ENCODE measurements at places on chromosomes 12 and 14. TPM values are rescaled to one million over a fixed set of nuclear protein-coding genes. Genes with fewer than 3 reads are reported as not detected.
A peak's percentile ranks its signal among the peaks of the same experiment; 100 is the strongest.

GRCh38 chr12:11953523-11953922 lies 117.2 kb upstream of the BCL2L14 start:
- H3K27me3 ChIP-seq: no peaks in the 10 kb centered on the region
- no peak for DNase-seq
- no peaks in the 10 kb centered on the region for H3K36me3 ChIP-seq
- no peak overlapping the region for H3K27ac ChIP-seq
- no peaks in the 10 kb centered on the region for H3K4me1 ChIP-seq

- DNase-seq: no peak
- peaks cover 14% of the 10 kb centered on the region for H3K4me1 ChIP-seq
- H3K27ac ChIP-seq: no peak overlapping the region
- H3K36me3 ChIP-seq: no peaks in the 10 kb centered on the region
- H3K27me3 ChIP-seq: no peaks in the 10 kb centered on the region
- H3K4me3 ChIP-seq: no peak overlapping the region
Measured at GRCh38 chr12:93113317-93114006, 184.4 kb upstream of the EEA1 start.

GRCh38 chr12:13465635-13466034 lies 269.1 kb downstream of the EMP1 start:
- no peaks in the 10 kb centered on the region for H3K27me3 ChIP-seq

DNA sequence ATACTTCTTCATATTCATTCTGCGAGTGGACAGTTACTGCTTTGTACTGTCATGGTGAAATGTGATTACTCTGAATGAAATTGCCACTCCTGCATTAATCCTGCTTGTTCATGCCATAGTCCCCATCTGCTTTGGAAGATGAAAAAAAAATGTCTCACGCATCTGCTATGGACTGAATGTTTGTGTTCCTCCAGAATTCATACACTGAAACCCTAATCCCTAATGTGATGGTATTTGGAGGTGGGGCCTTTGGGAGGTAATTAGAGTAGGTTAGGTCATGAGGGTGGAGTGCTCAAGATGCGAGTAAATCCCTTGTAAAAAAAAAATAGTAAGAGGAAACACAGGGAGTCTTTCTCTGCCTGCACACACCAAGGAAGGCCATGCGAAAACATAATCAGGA lies 427.2 kb downstream of the TMTC2 start:
- H3K36me3 ChIP-seq: no peaks in the 10 kb centered on the region
- no peaks in the 10 kb centered on the region for H3K4me1 ChIP-seq
- H3K27me3 ChIP-seq: no peaks in the 10 kb centered on the region

GRCh38 chr12:85765453-85765869 lies 70.7 kb downstream of the RASSF9 start:
- H3K4me3 ChIP-seq: no peak overlapping the region
- H3K4me1 ChIP-seq: no peaks in the 10 kb centered on the region
- DNase-seq: no peak
- no peaks in the 10 kb centered on the region for H3K27me3 ChIP-seq

- no peak overlapping the region for H3K27ac ChIP-seq
- no peak for DNase-seq
- H3K27me3 ChIP-seq: no peaks in the 10 kb centered on the region
- no peaks in the 10 kb centered on the region for H3K36me3 ChIP-seq
Measured at GRCh38 chr12:65597527-65597926, 226.8 kb upstream of the HMGA2 start.

- no peak overlapping the region for H3K4me3 ChIP-seq
- peaks cover 25% of the 10 kb centered on the region for H3K4me1 ChIP-seq
- DNase-seq: no peak
- H3K27me3 ChIP-seq: no peaks in the 10 kb centered on the region
- no peak overlapping the region for H3K27ac ChIP-seq
Measured at GRCh38 chr14:78340250-78340649, 170.1 kb downstream of the NRXN3 start.

- no peaks in the 10 kb centered on the region for H3K36me3 ChIP-seq
- no peak for DNase-seq
- peaks cover 11% of the 10 kb centered on the region for H3K4me1 ChIP-seq
Measured at GRCh38 chr14:71650187-71650755, 282.0 kb upstream of the RGS6 start.

DNA sequence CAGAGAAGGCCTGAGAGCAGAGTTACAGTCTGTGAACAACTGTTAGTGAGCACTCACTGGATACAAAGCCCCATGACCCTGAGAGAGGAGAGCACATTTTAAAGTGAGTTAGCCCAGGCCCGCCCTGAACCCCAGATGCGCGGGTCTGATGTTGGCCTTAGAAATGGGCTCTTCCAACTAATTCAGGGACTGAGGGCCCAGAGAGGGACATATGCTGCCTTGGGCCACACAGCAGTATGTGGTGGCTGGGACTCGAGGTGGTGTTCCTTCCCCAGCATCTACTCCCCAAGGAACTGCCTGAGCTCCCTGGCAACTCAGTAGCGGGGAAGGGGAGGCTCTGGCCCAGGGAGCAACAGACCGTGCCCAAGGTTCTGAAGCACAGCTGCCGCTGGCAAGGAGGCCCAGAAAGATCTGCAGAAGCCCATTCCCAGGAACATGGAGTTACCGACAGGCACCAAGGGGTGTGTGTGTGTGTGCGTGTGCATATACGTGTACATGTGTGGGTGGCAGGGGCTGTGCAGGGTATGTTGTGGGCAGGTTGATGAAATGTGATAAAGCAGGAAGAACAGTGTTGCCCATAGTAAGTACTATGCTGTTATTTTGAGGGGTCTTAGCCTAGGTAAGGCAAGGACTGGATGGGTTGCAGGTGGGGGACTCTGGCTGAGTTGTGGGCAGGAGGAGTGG lies 40.5 kb downstream of the KRT80 start:
- H3K27ac ChIP-seq: peak overlapping the region; percentile 92
- DNase-seq: no peak
- no peak overlapping the region for H3K4me3 ChIP-seq

DNA sequence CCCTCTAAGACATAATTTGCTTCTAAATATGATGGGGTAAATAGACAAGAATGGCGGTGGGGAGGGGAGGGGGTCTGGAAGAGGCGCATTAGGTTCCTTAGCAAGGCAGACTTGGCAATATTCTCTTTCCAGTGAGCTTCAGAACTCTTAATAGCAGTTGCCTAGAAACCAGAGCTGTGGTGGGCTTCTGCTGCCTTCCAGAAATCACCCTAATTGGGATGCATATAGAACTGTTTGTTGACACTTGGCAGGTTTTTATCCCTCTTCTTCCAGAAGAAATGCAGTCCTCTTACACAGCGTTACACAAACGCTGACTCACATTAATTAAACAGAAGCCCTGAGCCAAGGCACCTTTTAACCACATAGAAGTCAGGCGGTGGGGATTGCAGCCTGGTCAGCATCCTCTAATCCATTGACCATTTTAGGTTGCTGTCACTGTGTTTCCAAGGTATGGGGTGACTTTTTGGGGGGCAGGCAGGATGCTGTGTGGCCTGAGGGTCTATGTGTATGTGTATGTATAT lies 114.1 kb downstream of the CCDC60 start:
- no peaks in the 10 kb centered on the region for H3K27me3 ChIP-seq
- no peak overlapping the region for H3K27ac ChIP-seq

- no peak within 1 kb of the TSS for H3K4me3 ChIP-seq
- peak within 1 kb of the TSS; percentile 81 for H3K27ac ChIP-seq
- H3K36me3 ChIP-seq: no peaks in the 10 kb centered on the region
- no peaks in the 10 kb centered on the region for H3K27me3 ChIP-seq
- peaks cover 19% of the 10 kb centered on the region for H3K4me1 ChIP-seq
Measured at GRCh38 chr12:10098791-10099190, at the start of gene CLEC1A. Gene CLEC1A, minus strand, starts transcription at chr12:10098985. Its CDS starts 63 bp downstream, at chr12:10098922.

DNA sequence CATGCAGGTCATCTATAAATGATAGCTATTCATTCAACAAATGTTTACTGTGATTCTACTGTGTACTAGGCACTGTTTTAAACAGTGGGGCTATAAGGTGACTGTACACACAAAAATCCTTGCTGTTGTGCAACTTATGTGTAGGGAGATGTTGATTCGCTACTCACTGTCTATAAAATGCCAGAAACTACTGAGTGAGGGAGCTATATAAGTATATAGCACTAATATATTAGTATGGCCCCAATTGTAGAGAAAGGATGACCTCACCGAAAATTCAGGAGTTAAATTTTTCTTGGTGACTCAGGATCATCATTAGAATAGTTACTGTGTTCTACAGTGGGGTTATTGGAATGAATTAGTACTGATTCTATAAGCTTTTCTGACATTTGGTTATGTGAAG lies 117.4 kb downstream of the TGFB3 start:
- no peaks in the 10 kb centered on the region for H3K36me3 ChIP-seq
- peaks cover 6% of the 10 kb centered on the region for H3K4me1 ChIP-seq
- H3K4me3 ChIP-seq: no peak overlapping the region
- H3K27me3 ChIP-seq: no peaks in the 10 kb centered on the region
- no peak for DNase-seq
- no peak overlapping the region for H3K27ac ChIP-seq

GRCh38 chr14:24483604-24484252 lies 24.3 kb downstream of the CMA1 start:
- no peak overlapping the region for H3K4me3 ChIP-seq
- no peak for DNase-seq
- no peaks in the 10 kb centered on the region for H3K36me3 ChIP-seq
- H3K4me1 ChIP-seq: no peaks in the 10 kb centered on the region
- no peak overlapping the region for H3K27ac ChIP-seq

DNA sequence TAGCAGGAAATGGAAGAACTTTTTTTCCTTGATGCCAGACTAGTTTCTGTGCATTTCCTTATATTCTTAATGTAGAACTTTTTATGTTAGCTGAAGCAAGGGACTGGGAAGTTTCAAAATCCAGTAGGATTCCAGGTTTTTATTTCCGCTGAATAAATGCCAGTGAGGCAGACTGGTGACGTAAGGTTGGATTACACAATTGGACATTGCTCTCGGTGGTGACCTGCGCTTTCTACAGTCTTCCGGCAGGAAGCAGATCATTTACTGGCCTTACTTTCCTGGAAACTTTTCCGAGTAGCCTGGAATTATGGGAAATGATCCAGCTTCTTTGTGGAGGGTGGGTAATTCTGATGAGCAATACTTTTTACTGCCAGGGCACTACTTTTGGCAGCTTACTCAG lies 3.6 kb downstream of the IFT43 start:
- H3K4me3 ChIP-seq: no peak overlapping the region
- DNase-seq: no peak
- no peaks in the 10 kb centered on the region for H3K27me3 ChIP-seq
- peaks cover 15% of the 10 kb centered on the region for H3K4me1 ChIP-seq
- H3K27ac ChIP-seq: peak overlapping the region; percentile 83

DNA sequence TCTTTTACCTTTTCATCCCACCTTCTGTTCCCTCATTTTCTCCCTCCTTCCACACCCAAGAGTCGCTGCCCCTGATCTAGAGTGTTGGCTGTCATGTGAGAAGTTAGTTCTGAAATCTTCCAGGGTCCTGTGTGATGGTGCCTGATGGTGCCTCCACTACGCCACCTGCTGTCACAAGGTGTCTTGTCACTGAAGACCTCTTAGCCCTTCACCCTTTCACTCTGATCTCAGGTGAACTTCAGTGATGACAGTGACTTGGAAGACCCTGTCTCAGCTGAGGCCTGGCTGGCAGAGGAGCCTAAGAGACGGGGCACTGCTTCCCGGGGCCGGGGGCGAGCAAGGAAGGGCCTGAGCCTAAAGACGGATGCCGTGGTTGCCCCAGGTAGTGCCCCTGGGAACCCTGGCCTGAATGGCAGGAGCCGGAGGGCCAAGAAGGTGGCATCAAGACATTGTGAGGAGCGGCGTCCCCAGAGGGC lies 7.6 kb upstream of the PFDN5 start:
- no peaks in the 10 kb centered on the region for H3K4me1 ChIP-seq
- H3K27ac ChIP-seq: no peak overlapping the region
- DNase-seq: no peak
- no peaks in the 10 kb centered on the region for H3K27me3 ChIP-seq
- H3K36me3 ChIP-seq: no peaks in the 10 kb centered on the region

DNA sequence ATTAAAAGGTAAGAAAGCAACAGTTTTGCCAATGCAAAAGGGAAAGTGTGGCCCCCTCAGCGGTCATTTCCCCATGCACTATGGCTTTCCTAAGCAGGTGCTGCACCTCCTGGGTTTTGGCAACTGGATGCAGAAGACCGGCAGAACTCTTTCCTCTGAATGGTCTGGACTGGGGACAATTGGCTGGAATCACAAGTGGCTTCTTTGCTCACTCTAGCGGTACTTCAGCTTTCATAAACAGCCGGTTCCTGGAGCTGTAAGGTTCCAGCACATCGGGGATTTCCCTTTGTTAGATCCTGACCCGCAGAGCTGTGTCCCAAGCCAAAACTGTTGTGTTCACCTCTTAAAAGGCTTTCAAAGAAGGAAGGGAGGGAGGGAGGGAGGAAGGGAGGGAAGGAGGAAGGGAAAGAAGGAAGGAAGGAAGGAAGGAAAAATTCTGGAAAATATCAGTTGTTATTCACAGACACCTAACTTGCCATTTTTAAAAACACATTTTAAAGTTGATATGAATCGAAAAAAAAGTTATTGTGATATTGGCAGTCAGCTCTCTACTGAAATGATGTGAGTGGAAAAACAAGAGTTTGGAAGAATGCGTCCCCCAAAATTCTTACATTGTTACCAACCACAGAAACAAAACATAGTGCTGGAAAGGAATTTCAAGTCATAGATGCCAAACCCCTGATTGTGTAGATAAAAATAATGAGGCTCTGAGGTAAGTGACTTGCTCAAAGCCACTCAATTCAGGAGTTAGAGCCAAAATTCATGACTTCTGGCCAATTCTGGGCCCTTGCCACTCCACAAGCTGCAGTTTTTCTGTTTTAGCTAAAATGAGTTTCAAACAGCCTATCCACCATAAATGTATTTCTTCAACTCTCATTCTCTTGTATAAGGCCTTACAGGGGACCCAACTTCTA lies 220.6 kb upstream of the HMGA2 start:
- no peak overlapping the region for H3K4me3 ChIP-seq
- H3K36me3 ChIP-seq: no peaks in the 10 kb centered on the region
- peaks cover 9% of the 10 kb centered on the region for H3K4me1 ChIP-seq

SIRT4 gene
- total RNA-seq: 4.3 TPM

NR4A1 gene
- total RNA-seq: 88.3 TPM

CPSF6 gene
- 48.3 TPM for total RNA-seq

OR4E2 gene
- total RNA-seq: not detected

IL22 gene
- total RNA-seq: not detected

C14orf180 gene
- not detected for total RNA-seq

PDZRN4 gene
- 0.39 TPM for total RNA-seq

TAS2R7 gene
- not detected for total RNA-seq

RTN1 gene
- total RNA-seq: 6.3 TPM

All from upper lobe of left lung (tissue), 6 donors.